ENCODE measurements at places on chromosomes 11 and 22. TPM values are rescaled to one million over a fixed set of nuclear protein-coding genes. Genes with fewer than 3 reads are reported as not detected.

- no peak overlapping the region for H3K27ac ChIP-seq
- H3K4me1 ChIP-seq = no peaks in the 10 kb centered on the region
- no peak overlapping the region for H3K4me3 ChIP-seq
- no peaks in the 10 kb centered on the region for H3K27me3 ChIP-seq
- peaks cover 21% of the 10 kb centered on the region for H3K36me3 ChIP-seq
Measured at GRCh38 chr11:13674799-13675509, 6.5 kb downstream of the FAR1 start.

DNA sequence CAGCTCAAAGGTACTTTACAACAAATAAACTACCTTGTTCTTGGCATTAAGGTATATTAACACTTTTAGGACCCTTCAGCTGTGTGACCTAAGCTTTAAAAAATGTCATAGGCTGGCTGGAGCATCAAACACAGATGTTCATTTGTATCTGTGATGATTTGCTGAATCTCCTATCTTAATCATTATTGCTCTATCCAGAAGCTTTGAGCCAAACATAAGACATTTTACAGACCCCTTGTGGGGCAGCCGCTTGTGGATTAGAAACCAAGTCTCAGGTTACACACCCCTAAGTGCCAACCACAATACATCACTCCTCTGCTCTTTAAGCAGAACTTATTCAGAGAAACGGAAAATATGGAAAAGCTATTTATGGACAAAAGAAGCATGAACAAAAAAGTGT lies 394.2 kb upstream of the CCDC90B start:
- H3K27ac ChIP-seq = no peak overlapping the region
- H3K4me3 ChIP-seq = no peak overlapping the region
- no peak for DNase-seq
- no peaks in the 10 kb centered on the region for H3K36me3 ChIP-seq
- no peaks in the 10 kb centered on the region for H3K27me3 ChIP-seq
- H3K4me1 ChIP-seq = no peaks in the 10 kb centered on the region

DNA sequence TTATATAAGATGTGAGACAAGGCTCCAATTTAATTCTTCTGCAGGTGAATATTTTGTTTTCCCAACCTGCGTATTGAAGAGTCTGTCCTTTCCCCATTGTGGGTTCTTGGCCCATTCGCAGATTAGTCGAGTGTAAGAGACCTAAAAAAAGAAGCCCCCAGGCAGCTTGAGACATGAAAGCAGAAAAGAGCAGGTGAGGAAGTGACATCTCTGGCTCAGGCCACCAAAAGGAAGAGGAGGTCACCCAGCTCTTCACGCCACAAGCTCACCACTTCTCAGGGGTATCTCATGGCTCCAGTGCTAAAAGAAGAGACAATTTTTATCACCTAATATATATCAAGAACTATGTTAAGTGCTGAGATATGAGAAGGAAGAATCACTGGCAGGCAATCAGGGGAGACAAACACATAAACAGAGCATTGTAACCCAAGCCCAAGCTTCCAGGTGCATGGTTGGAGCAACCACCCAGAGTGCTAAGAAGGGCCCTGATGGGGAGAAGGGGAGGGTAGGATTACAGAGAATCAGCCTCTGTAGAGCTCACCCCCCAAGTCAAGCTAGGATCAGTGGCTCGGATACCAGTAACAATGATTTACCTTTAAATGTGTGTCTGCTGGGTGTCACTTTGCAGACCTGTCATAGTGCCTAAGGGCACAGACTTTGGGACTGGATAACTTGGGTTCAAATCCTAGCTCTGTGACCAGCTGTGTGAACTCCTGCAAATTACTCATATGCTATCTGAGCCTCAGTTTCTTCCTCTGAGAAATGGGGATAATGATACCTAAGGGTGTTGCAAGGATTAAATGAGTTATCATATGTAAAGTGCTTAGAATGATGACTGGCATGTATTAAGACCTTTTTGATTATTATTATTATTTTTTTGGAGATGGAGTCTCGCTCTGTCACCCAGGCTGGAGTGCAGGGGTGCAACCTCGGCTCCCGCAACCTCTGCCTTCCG lies 39.2 kb downstream of the MCHR1 start:
- H3K27me3 ChIP-seq = no peaks in the 10 kb centered on the region
- no peaks in the 10 kb centered on the region for H3K36me3 ChIP-seq
- no peak overlapping the region for H3K4me3 ChIP-seq
- H3K4me1 ChIP-seq = peaks cover 6% of the 10 kb centered on the region
- no peak for DNase-seq
- H3K27ac ChIP-seq = no peak overlapping the region

- H3K4me1 ChIP-seq = no peaks in the 10 kb centered on the region
- no peaks in the 10 kb centered on the region for H3K36me3 ChIP-seq
- no peaks in the 10 kb centered on the region for H3K27me3 ChIP-seq
- no peak overlapping the region for H3K27ac ChIP-seq
- no peak overlapping the region for H3K4me3 ChIP-seq
- no peak for DNase-seq
Measured at GRCh38 chr11:134905517-134905916, 493.5 kb upstream of the B3GAT1 start.

Gene UBQLNL
- total RNA-seq = 0.05 TPM

Gene FZD4
- total RNA-seq = 0.91 TPM

Gene PAX6
- total RNA-seq = 2.9 TPM

- DNase-seq = no peak
- H3K4me1 ChIP-seq = no peaks in the 10 kb centered on the region
- no peak overlapping the region for H3K27ac ChIP-seq
- H3K4me3 ChIP-seq = no peak overlapping the region
- no peaks in the 10 kb centered on the region for H3K27me3 ChIP-seq
Measured at GRCh38 chr11:124633355-124633754, 10.7 kb downstream of the TBRG1 start.

Gene PLEKHA7
- total RNA-seq = not detected

DNA sequence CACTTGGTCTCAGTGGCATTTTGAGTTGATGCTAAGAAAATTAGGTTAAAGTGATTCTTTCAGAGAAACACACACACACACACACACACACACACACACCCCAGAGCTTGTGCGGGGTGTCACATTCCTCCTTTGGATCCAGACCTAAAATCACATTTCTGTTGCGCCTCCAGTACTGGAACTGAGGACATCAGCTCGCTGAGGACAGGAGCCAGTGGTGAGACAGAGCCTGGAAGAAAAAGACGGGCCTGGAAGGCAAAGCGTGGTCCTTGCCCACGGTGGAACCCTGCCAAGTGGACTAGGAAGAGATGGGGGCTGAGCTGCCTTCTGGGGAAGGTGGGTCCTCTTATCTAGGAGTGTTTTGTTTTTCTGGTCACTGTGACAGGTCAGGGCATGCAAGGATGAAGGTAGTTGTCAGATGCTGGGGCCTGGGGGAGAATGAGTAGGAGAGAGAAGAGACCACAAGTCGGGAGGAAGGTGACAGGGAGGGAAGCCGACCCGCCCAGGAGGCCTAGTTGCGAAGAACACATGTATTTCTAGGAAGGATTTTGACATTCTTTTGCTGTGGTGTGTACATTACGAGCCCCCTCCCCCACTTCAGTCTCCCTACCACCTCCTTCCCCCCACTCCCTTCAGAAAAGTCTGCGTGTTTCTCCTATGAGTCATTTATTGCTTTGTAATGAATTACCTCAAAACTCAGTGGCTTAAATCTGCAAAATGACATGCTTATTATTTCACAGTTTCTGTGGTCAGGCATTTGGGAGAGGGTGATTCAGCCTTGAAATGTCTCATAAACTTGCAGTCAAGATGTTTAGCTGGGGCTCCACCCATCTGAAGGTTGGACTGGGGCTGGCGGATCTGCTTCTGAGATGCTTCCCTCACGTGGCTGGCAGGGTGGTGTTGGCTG lies 4.8 kb upstream of the ELFN2 start:
- peak overlapping the region; percentile 88 for H3K27ac ChIP-seq
- H3K27me3 ChIP-seq = peaks cover 21% of the 10 kb centered on the region
- DNase-seq = peak; percentile 96
- no peak overlapping the region for H3K4me3 ChIP-seq

- H3K4me1 ChIP-seq = no peaks in the 10 kb centered on the region
- no peaks in the 10 kb centered on the region for H3K36me3 ChIP-seq
- no peak for DNase-seq
- H3K27me3 ChIP-seq = no peaks in the 10 kb centered on the region
- no peak overlapping the region for H3K27ac ChIP-seq
Measured at GRCh38 chr11:26187639-26188038, 144.3 kb upstream of the ANO3 start.

DNA sequence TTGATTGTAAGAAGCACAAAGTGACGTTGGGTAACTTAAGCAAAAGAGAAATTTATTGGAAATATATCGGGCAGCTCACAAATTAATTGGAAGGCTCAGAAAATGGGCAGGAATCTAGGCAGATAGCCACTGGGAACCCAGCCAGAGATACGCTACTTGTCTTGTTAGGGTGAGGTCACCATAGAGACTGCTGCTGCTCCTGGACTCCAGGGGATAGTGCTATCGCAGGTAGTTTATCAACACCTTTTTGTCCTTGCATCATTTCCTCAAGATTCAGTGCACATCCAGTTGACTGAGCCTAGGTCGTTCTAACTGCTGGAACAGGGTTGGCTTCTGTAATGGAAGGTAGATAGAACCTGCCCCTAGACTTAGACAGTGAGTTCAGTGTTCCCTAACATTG lies 19.6 kb downstream of the AMOTL1 start:
- H3K27ac ChIP-seq = no peak overlapping the region
- peaks cover 51% of the 10 kb centered on the region for H3K4me1 ChIP-seq
- H3K27me3 ChIP-seq = no peaks in the 10 kb centered on the region
- no peak for DNase-seq
- H3K36me3 ChIP-seq = no peaks in the 10 kb centered on the region

Gene HEPHL1
- not detected for total RNA-seq

- H3K27me3 ChIP-seq = peaks cover 7% of the 10 kb centered on the region
- no peaks in the 10 kb centered on the region for H3K36me3 ChIP-seq
- H3K27ac ChIP-seq = no peak overlapping the region
- H3K4me3 ChIP-seq = peak overlapping the region; percentile 42
- DNase-seq = peak; percentile 42
Measured at GRCh38 chr11:575313-575995, 816 bp upstream of the PHRF1 start.

Gene MRPL48
- total RNA-seq = 32.8 TPM

DNA sequence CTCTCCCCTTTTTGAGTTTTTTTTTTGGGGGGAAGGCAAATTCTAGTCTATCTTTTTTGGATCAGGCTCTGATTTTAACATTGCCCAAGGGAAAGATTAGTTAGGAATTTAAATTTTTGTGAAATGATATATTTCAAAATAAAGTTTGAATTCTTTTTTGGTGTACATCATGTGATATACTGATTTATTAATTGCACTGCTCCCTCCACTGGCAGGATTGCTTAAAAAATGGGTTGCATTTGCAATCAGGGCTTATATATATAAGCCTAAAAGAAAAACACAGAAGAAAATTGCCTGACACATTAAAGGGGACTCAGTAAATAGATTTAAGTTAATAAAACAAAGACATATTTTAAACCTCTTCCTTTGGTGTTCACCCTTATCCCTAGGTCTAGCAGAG lies 1.2 kb downstream of the DYNC2H1 start:
- no peak for DNase-seq
- no peaks in the 10 kb centered on the region for H3K27me3 ChIP-seq
- no peaks in the 10 kb centered on the region for H3K4me1 ChIP-seq
- no peak overlapping the region for H3K4me3 ChIP-seq
- H3K27ac ChIP-seq = no peak overlapping the region
- no peaks in the 10 kb centered on the region for H3K36me3 ChIP-seq

DNA sequence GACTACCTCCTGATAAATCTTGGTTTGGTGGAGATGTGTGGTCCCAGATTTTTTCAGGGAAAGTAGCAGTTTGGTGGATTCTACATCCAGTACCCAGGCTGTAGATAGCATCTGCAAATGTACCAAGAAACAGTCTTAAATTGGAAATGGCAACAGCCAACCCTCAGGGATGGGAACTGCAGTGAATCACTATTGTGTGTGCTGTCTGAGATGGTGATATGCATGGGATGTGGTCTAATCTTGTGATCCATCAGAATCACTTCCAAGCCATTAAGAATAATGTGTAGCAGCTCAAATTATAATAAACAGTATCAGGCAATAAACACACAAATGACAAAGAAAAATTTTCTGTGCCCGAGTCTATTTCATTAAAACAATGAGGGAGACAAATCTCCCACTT lies 3.4 kb downstream of the OLFML1 start:
- no peaks in the 10 kb centered on the region for H3K36me3 ChIP-seq
- no peak overlapping the region for H3K27ac ChIP-seq
- DNase-seq = no peak
- H3K4me3 ChIP-seq = no peak overlapping the region
- peaks cover 27% of the 10 kb centered on the region for H3K4me1 ChIP-seq
- H3K27me3 ChIP-seq = no peaks in the 10 kb centered on the region
